Fibroblast of skin of right biceps (primary cell): ENCODE measurements at places on chromosomes 11 and 22.

DNA sequence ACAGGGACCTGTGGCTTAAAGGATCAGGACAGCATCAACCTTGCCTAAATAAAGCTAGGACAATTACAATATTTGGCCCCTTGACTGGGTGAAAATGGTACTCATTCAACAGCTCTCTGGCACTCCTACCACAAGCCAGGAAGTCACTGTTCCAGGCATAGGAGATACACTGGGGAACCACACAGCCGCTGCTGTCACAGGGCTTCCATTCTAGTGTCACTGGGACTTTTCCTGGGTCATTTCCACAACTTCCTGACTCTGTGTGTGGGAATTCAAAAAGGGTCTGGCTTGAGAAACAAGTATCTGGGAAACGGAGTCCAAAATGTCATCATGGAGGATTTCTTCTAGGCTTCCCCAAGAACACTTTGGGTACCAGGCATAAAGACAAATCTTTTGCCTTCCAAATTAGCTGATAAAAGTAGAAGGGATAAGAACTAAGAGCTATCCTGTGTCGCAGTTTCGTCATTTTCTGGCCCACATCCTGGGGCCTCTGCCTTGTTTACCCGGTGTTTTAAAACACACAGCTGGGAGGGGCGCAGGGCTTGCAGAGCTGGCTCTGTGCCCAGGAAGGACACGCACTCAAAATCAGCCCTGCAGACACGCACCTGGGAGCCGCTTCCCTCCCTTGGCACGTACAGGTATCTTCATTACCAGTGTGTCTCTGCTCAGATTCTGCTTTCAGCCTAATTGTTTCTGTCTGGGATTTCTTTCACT lies 38.0 kb downstream of the TMEM45B start:
- no peak for DNase-seq

- no peak for DNase-seq
Measured at GRCh38 chr22:23742505-23743264, 8.2 kb downstream of the ZNF70 start.

DNA sequence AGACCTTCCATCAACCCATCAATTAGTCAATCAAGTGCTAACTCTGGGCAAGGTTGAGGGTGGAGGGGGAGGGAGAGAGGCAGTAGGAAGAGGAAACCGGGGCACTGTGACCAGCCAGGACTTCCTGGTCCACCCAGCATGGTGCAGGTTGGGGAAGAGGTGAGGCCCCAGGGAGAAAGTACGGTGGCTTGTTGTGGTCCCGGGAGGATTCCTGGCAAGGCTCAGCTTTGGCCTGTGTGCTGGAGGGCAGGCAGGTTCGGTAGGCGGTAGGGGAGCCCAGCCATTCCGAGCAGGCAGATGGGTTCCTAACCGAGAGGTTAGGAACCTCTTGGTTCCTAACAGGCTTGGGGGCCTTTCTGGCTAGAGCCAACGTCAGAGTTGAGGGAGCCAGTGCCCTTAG lies 10.8 kb downstream of the ST14 start:
- no peak for DNase-seq

DNA sequence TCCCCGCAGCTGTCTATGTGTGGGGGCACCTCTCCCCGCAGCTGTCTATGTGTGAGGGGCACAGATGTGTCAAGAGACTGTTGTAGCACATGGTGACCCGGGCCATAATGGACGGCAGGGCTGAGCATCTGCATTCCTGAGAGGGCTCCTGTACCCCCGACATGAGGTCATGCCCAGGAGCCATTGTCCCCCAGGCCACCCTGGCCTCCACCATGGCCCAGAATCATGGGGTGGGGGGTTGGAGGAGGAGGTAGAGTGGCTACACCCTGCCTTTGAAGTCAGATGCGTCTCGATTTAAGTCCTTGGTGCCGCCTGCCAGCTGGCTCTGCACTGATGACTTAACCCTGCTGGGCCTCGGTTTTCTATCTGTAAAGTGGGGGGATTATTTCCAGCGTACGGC lies 49.1 kb downstream of the ARHGAP8 start:
- no peak for DNase-seq

GRCh38 chr22:41885116-41885515 lies 29.8 kb downstream of the SHISA8 start:
- no peak for DNase-seq

GRCh38 chr11:120027546-120028180 lies 110.2 kb downstream of the TRIM29 start:
- no peak for DNase-seq

DNA sequence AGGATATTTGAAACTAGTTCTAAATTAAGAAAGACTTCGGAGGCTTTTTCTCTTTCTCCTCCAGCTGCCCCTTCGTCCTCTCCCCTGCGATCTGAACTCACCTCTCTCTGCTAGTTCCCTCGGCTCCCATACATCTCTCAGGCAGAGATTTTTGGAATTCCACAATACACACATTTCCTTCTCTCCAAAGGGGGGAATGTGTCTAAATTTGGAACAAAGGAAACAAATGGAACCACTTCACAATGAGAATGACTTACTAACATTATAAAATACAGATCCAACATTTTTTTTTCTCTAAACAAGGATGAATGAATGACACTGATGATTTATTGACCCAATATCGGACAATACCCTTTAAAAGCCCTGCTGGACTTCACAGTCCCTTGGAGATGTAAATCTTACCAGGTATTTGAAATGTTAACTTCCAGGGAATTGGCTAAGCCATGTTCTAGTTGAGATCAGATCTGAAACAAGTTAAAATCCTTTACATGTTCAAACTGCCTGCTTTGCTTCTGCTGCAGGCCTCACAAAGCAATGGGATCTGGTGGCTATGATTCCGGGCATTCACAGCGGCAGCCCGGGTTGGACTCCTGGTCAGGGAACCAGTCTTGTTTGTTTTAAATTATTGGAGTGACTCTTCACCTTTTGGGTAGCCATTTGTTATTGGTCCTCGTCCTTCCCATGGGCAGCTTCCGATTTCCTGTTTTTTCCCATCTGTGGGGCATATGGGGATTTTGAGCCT lies 20.5 kb upstream of the GSTP1 start:
- DNase-seq: peak; percentile 71

GRCh38 chr22:24232725-24233124 lies 12.2 kb downstream of the GGT5 start:
- DNase-seq: no peak

- no peak for DNase-seq
Measured at GRCh38 chr11:68032003-68032402, 1.5 kb downstream of the NDUFS8 start.

GRCh38 chr22:47225080-47225930 lies 462.9 kb downstream of the TBC1D22A start:
- DNase-seq: no peak

DNA sequence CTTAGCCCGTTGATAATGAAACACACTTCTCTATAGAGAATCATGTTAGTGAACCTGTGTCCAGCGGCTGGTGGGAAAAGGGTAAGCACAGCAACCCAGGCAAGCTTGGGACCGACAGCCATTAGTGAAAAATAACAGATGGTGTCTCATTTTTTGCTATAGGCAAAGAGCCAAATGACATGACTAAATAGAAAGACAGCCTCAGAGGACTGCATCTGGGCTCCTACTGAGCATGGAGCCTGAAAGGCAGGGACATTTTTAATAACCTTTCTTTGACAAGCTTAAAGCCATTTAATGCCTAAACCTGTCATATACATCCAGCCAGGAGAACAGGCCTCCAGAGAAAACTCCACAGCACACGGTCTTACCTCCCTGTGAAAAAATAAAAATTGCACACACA lies 67.0 kb downstream of the FANCF start:
- peak; percentile 60 for DNase-seq

GRCh38 chr22:36918586-36919284 lies 5.3 kb downstream of the CSF2RB start:
- DNase-seq: no peak

DNA sequence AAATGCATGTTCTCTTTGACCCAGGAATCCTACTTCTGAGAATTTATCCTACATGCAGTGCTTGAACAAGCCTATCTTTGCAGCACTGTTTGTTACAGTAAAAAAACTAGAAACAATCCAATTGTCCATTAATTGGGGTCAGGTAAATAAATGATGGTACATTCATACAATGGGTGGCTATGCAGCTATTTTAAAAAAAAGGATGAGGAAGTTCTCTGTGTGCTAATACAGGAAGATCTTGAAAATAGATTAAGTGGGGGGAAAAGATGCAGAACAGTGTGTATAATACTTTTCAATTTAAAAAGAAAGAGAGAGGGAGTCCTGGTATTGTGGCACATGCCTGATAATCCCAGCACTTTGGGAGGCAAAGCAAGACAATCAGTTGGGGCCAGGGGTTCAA lies 9.5 kb upstream of the CREB3L1 start:
- DNase-seq: no peak

DNA sequence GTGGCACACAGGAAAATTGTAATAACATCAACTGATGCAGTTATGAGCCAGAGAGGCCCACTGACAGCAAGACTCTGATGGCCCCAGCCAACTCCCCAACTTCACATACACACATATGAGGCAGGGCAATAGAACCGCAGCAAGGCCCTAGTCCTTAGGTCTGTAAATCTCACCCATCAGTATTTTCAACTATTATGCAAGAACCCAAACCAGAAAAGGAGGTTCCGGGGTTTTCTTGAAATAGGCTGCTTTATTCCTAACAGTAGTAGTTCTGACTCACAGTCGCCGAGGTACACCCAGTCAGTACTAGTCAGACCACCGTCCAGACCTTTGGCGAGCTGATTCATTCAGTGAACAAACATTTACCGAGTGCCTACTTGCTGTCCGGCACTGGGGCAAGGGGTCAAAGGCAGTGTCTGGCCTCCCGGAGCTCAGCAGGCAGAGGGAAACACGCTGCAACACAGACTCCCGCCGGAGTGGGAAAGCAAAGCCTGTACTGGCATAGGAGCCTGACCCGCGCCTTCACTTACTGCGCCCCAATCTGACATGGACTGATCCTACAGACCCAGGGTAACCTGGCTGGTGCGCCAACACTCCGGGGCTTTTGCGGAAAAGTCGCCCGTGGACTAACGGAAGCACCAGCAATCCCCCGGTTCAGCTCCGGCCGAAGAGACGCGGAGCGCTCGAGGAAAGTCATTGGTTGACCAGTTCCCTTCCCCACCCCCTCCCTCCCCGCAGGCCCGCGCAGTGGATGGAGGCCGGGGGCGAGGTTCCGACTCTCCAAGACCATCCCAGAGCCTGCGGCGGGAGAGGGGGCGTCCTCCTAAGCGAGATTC lies 1.3 kb downstream of the PLEKHA7 start:
- DNase-seq: no peak

GRCh38 chr22:44206330-44206645 lies 25.6 kb downstream of the PARVG start:
- DNase-seq: no peak

DNA sequence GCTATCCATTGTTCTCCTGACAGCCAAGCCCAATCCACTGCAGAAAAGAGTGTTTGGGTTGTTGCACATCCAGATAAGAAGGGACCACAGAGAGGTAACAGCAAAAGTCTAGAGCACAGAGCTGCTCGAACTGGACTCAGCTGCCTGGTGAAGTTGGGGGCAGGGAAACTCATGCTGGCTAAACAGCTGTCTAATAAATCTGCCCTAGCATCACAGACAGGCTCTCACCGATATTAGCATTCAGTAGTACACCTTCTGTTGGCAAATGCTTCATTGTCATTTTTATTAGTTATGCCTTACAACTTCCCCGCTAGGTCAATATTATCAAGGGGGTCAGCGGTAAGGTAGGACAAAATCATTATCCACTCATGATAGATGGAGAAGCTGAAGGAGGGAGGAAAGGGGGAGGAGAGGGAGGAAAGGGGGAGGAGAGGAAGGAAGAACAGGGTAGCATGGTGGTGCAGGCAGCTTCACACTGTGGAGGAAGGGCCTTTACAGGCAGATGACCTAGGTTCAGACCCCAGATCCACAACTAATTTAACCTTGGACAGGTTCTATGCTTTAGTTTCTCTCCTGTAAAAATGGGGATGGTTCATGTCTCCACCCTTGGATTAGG lies 102.7 kb downstream of the LARGE1 start:
- no peak for DNase-seq

DNA sequence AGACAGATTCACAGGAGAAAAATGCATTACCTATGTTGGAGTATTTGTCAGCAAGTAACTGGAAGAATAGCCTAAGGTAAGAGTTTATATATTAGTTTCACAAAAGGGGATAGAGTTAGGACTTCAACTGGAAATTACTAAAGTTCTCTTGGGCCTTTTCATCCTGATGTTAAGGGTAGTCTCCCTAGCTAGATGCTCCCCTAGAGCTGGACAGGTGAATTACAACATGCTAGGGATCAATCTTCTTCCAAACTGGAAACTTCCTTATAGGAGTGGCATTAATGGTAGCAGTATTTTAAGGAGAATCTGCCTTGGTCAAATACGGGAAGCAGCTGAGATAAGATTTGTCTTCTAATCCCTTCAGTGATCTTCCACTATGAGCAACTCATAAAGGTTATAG lies 632.8 kb upstream of the RAG2 start:
- DNase-seq: no peak

DNA sequence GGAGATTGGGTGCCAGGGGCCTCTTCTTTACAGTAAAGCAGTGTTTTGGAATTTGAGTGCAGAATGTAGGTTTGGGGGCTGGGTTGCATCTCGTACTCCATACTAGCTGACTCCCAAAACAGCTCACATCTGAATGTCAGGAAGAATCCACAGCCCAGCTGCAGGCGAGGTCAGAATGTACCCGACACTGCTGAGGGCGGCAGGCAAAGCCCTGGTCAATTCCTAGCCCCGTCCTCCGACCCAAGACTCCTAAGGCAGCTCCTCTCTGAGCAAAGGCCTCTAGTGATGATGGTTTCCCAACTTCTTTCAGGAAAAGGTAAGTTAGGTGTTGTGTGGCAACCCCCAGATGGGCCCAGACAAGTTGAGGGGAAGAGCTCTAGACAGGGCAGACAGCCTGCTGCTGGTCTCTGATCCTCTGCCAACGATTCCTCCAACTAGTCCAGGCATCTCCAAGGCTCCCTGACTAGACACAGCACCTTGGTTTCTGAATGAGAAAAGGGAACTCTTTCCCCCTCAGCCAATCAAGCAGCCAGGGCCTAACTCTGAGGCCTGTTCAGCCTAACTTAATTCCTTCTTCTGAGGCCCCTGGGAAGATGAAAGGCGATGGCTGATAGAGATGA lies 8.6 kb downstream of the LARGE2 start:
- DNase-seq: no peak

GRCh38 chr11:23041001-23041503 lies 180.8 kb upstream of the CCDC179 start:
- DNase-seq: no peak

DNA sequence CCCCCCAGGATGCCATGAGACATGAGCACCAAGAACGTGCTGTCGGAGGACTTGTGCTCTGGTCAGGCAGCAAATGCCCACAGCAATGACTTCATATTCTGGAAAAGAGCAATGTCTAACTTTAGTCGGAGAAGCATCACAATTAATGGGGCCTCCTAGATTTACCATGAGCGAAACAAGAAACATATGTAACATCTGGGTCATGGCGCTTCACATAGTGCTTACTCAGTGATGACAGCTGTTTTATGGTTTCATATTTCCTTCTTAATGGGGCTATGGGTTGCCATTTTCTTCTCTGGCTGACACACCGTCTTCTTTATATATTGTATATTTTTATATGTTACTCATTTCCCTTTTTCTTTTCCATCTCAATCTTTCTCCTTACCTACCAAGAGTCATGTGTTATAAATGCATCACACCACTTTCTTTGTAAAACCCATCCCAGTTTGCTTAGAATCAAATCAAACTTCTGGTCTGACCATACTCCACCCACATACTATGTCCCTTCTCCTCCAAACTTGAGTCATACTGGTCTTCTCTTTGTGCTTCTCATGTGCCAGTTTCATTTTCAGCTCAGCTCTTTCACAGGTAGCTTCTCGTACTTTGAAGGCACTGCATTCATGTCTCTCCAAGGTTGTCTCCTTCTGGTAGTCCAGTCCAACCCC lies 9.4 kb upstream of the CASP12 start:
- peak; percentile 83 for DNase-seq
